ENCODE measurements at places on chromosomes 3 and 15.

DNA sequence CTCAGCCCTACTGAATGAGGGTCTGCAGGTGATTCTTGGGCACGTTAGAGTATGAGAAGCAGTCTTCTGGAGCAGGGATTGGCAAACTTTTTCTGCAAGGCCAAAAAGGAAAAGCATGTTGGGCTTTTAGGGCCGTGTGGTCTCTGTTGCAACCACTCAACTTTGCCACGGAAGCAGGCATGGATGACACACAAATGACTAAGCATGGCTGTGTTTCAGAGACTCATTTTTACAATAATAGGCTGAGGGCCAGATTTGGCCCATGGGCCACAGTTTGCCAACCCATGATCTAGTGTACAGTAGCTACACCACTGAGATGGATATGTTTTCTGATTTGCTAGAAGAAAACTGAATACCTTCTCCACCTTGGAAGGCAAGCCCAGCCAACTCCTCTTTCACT is 66.1 kb upstream of the PRICKLE2 start:
- DNase-seq = peak; percentile 84

- DNase-seq = no peak
These were observed 32.3 kb downstream of the XXYLT1 start for GRCh38 chr3:195238586-195239118.

- no peak for DNase-seq
These were observed 84.0 kb downstream of the HES1 start for GRCh38 chr3:194219826-194220410.

GRCh38 chr15:69074843-69075224 is 60.3 kb downstream of the NOX5 start:
- DNase-seq = no peak

DNA sequence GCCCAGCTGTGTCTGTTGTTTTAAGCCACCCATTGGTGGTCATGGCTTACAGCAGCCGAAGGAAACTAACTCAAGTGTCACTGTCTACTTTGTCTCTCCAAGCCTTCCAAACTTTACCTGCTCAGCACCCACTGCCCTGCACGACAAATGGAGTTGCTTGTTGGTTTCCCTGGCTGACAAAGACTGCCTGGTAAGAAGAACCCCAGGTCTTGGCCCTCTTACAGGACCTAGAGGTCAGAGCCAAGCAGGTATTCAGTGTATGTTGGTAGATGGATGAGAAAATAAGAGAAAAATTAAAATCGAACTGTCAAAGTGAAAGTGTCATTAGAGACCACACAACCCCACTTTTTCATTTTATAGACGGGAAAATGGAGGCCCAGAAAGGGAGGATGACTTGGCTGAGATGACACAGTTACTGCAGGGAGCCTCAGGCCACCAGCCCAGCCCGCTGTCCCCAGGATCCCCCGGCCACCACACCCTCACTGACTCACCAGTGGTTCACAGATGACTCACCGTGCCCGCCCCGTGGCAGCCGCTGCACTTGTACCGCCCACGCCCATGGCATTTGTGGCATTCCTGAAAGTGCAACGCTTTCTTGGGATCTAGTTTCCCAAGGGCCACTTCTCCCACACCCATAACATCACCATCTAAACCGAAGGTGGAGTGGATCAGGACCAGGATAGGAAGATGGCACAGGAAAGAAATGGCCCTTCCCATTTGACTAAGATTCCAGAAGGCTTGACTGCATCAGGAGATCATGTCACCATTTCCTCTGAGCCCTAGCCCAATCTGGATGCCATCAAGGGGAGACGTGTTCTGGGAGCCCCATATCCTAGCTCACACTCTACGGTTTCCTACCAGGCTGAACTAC is 15.2 kb downstream of the SSUH2 start:
- DNase-seq = peak; percentile 98

- no peak for DNase-seq
These were observed 405.5 kb downstream of the ZNF385D start for GRCh38 chr3:21345382-21345976.

GRCh38 chr3:143358155-143358792 is 238.7 kb downstream of the CHST2 start:
- DNase-seq = no peak

GRCh38 chr3:74639681-74640080 is 25.2 kb upstream of the CNTN3 start:
- DNase-seq = no peak

GRCh38 chr3:132088291-132088690 is 53.5 kb upstream of the CPNE4 start:
- DNase-seq = no peak

DNA sequence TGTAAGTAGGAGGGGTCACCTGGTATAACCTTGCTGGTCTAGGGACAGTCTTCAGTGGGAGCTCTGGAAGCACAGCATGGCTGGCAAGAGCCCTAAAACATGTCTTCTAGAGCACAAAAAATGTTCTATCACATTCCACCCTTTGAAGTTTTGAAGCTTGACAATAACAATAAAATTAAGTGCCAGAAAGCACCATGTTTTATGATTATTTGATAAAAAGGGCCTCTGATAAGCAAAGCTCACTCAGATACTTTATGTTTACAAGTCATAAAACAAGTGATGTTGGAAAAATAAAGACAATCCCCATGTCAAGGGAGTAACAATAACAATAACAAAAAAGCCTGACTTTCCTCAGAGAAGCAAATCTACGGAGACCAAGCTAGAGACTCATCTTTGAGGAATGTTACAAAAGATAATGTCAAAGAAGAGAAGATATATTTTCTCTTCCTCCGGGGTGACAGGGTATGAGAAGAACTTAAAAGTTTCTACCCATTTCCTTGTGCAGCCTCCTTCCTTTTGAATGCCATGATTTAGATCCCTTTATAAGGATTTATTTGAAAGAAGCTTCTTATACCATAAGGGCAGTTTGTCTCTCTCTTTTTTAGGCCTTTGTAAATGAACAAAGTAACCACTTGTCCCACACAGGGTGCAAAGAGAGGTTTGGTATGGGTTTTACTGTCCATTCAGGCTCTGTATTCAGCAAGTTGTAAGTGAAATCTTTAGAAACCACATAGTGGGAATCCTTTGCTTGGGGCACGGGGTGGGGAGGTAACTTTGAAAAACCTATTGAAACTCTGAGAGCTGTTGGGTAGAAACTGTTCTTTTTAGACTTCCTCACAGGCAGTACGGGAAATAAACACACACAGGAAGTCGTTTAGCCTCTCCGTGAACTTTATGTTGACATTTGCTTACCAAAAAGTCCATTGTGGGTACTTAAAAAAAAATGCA is 109.6 kb upstream of the RBMS3 start:
- no peak for DNase-seq

DNA sequence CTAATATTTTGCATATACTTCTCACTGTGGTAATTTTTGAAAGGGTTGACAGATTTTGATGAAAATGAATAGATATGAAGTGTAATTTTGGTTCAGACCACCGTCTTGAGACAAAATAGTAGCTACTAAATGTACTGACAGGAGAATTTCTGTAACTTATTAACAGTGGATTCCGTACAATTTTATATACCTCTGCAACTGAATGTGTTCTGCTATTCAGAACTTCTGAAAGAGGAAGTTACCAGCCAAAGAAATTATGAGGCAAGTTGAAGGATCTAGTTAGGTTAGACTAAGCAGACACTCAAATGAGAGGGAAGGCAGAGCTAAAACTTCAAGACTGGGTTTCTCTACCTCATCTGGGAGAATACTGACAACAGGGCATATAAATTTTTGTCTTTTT is 29.4 kb downstream of the GAP43 start:
- no peak for DNase-seq

GRCh38 chr3:45087155-45087554 is 59.0 kb downstream of the CDCP1 start:
- no peak for DNase-seq

GRCh38 chr3:191350396-191351090 is 20.2 kb upstream of the UTS2B start:
- DNase-seq = no peak

- peak; percentile 95 for DNase-seq
These were observed 47.2 kb upstream of the PLCL2 start for GRCh38 chr3:16837602-16838001.

DNA sequence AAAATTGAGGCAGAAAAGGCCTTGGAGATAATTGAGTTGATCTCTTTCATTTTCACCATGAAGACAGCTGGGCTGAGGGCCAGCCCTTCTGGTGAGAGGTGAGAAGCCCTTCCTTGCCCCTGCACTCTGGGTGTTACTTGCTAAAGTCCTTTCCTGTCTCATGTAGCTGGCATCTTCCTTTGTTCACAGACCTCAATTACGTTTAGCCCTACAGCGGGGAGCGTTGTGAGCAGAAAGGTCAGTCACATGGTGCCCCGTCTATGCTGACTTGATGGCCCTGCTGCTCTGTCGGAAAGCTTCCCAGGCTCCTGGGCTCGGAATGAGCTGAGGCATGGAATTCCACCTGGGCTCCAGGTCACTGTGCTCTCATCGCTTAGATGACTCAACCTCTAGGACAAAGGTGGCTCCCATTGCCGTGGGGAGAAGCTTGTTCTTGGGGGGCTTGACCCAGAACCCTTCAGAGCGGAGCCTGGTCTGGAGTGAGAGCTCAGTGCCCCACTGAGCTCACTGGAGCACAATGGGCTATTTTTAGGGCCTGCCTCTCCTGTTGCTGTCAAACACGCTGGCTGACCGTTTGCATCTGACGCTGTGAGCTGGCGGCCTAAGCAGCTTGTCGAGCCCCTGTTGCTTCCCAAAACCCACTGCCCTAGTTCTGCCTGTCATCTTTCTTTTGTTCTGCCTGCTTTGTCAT is 47.0 kb downstream of the RPLP1 start:
- DNase-seq = peak; percentile 53
